ENCODE measurements at places on chromosomes 3 and 15. TPM values are rescaled to one million over a fixed set of nuclear protein-coding genes. Genes with fewer than 3 reads are reported as not detected.

DNA sequence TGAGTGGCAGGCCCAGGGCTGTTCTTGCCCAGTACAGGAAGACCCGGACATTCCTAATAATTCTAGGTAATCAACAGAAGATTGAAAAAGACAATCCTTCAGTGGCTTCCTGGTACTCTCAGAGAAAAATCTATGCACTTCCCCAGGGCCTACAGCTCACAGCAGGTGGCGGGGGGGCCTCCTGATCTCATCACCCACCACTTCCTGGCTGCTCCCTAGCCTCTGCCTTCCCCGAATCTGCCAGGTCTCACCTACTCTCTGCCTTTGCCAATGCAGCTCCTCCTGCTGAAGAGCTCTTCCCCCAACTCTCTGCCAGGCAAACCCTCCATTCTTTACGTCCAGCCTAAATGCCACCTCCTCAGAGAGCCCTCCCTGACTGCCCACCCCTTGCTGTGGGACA, 37.5 kb downstream of the EHD4 start:
- DNase-seq: peak; percentile 67

GRCh38 chr3:101938262-101938847, 89.0 kb downstream of the NFKBIZ start:
- DNase-seq: no peak

GRCh38 chr15:36965570-36966342, 134.6 kb downstream of the MEIS2 start:
- DNase-seq: no peak

DNA sequence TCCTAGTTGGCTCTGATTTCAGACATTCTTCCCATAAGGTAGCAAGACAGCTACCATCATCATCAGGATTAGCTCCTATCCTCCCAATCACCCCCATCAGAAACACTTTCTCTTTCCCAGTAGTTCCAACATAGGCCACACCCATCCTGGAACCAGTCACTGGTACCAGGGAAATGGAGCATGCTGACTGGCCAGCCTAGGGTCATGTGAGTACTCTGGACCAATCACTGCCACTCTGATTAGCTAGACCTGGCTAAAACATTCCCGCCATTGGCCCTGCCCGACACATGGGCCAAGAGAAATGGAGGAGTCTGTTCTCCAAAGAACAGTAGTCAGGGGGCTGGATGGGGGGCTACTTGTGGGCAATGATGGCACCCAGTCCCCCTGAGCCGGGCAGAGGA, 12.4 kb downstream of the EFCC1 start:
- no peak for DNase-seq

DNA sequence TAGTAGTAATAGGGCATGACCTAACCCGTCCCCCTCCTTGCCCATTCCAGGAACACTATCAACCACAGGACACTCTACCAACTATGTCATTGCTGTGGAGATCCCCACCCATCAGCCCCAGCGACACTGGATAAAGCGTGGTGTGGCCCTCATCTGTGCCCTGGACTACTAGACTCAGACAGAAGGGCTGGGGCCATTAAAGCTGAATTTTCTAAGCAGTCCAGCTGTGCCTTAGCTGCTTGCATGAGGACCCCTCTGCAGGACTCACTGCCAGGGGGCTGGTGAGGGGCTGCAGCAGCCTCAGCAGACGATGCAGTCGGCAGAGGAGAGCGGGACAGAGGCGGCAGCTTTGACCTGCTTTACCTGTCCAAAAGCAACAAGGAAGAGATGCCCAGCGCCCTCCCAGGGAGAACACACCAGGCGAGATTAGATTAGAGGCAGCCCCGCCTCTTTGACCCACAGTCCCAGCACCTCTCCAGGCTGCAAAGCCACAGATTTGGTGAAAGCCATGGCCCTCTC, 44.6 kb downstream of the SEMA3G start:
- no peak for DNase-seq

GRCh38 chr3:62110443-62111225, 262.7 kb downstream of the FEZF2 start:
- DNase-seq: no peak

- no peak for DNase-seq
Measured at GRCh38 chr15:88476635-88477060, 9.1 kb downstream of the MRPS11 start.

Gene CCR1
- not detected for total RNA-seq

Gene REC114
- total RNA-seq: not detected

All from mammary epithelial cell (primary cell).